Mesenchymal stem cell (in vitro differentiated cells and primary cell): ENCODE measurements at places on chromosomes 6 and 20.

- no peak for DNase-seq
Observed at GRCh38 chr6:37205175-37205996, 35.4 kb downstream of the PIM1 start.

- no peak for DNase-seq
Observed at GRCh38 chr6:85453490-85453889, 3.6 kb downstream of the NT5E start.

DNA sequence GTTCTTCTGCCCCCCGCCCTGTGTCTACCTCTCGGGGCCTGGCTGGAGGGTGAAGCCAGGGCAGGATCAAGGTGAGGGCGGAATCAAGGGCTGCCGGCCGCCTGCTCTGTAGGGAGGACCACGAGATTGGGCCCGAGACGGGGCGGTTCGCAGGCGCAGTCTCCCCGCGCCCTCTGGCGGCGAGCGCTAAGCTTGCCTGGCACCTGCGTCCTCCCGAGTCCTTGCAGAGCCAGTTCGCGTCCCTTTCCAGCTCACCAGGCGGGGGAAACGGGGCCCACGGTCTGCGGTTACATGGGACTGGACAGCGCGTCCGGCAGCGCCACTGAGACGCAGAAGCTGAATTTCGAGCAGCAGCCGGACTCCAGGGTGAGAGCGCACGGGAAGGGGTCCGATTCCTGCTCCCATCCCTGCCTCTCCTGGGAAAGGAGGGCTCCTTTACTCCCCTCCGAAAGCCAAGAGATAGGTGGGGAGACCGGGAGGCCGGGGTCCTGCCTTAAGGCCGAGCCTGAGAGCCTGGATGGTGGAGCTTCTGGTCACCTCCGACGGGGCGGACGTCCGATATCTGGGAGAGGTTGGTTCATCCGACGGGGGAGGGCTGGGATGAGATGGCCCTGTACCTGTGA lies 3.6 kb upstream of the MATN4 start:
- DNase-seq, result peak; percentile 50

- DNase-seq, result no peak
Observed at GRCh38 chr6:5680095-5680494, 326.6 kb downstream of the NRN1 start.

- no peak for DNase-seq
Observed at GRCh38 chr6:36320475-36320874, 16.2 kb downstream of the BNIP5 start.

- no peak for DNase-seq
Observed at GRCh38 chr6:119322034-119322433, 27.5 kb downstream of the MAN1A1 start.

GRCh38 chr6:135913785-135914184 lies 62.3 kb downstream of the PDE7B start:
- no peak for DNase-seq

GRCh38 chr6:37221585-37222124 lies 35.9 kb upstream of the TBC1D22B start:
- no peak for DNase-seq

GRCh38 chr6:137028912-137029311 lies 15.9 kb downstream of the IL20RA start:
- DNase-seq, result no peak

DNA sequence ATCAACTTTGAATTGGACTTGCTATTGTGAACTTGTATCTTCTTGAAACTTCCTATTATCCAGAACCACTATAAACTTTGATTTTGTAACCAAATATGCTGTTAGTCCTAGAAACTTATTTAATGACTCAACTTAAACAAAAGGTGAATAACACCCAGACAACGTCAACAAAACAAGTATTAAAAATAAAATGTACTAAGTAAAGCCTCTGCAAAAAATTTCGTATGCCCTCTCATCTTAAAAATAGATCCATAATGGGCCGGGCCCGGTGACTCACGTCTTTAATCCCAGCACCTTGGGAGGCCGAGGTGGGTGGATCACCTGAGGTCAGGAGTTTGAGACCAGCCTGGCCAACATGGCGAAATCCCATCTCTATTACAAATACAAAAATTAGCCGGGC lies 401.7 kb downstream of the ESR1 start:
- no peak for DNase-seq

DNA sequence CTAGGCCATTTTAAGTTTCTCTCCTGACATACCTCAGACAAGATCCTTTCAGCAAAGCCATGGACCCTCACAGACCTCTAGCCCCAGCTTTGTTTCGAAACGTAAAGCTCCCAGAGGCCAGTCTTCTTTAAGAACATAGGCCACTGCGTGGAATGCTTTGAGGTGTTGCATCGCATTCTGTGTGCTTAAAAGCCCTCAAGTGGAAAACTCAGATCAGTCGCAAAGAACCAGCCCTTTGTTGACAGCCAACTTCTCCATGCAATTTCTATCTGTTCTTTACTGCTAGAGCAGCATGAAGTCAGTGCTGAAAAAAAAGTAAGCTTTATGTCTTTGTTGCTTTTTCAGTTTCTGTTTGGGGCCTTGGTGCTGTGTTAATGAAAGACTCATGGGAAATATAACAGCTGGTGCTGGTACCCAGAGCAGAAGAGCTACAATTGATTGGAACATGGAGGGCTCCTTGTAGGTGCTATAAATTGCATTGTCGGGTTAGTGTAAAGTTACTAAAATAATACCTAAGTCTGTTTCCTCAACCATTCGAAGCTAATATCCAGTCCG lies 142.6 kb downstream of the MAP3K7 start:
- no peak for DNase-seq

- no peak for DNase-seq
Observed at GRCh38 chr6:42380228-42380979, 71.3 kb downstream of the TRERF1 start.

GRCh38 chr6:115908906-115909559 lies 151.7 kb downstream of the FRK start:
- peak; percentile 5 for DNase-seq

GRCh38 chr20:843912-844311 lies 10.4 kb downstream of the FAM110A start:
- DNase-seq, result no peak

- no peak for DNase-seq
Observed at GRCh38 chr6:166760288-166760687, 133.2 kb upstream of the RPS6KA2 start.

DNA sequence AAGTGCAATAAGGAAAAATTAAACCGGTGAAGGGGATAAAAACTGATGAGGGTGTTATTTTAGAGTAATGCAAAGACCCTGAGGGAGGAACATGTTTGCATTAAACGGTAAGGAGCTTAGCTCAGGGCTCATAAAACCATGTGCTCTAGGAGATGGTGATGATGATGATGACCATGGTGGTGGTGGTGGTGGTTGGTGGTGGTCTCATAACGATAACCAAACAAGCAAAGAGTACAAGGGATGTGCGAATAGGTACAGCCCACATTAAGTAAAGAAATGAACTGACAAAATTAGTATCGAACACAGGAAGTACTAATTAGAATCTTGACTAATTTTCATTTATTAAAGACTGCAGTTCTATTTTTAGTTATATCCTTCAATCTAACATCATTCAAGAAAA lies 139.1 kb downstream of the ATXN1 start:
- no peak for DNase-seq

GRCh38 chr6:111427341-111428116 lies 55.5 kb downstream of the REV3L start:
- DNase-seq, result peak; percentile 91

DNA sequence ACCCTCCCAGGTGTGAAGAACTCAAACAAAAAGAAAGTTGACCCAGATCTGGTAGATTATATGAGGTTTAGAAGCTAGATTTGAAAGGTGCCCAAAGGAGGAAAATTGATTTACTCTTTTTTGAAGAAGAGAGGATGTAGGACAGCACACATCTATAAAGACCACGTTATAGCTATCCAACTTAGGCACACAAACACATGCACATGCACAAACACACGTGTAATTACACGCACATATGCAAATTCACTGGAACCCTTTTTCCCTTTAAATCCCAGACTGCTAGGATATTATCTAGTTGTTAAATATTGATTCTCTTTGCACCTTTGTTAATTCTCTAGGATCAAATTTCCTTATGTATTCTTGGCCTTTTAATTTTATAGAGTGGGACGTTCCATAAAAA lies 272.8 kb upstream of the TBX18 start:
- DNase-seq, result no peak

GRCh38 chr20:17902531-17903083 lies 66.0 kb downstream of the SNX5 start:
- no peak for DNase-seq

- no peak for DNase-seq
Observed at GRCh38 chr6:36596356-36596755, 2.2 kb downstream of the SRSF3 start.

- DNase-seq, result no peak
Observed at GRCh38 chr6:163189609-163190008, 224.9 kb upstream of the QKI start.

DNA sequence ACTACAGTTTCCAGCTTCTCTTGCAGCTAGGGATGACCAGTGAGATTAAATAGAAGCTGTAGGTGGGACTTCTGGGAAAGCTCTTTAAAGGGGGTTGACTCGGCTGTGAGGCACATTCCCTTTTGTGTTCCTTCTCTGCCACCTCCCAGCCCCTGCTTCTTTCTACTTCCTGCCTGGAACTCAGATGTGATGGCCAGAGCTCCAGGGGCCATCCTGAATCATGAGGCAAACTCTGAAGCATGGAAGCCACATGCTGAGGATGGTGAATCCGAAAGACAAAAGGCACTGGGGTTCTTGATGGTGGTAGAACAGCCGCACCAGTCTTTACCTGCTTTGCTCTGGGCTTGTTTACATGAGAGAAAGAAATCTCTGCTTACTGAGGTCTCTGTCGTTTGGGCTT lies 9.1 kb downstream of the CEBPB start:
- DNase-seq, result no peak

DNA sequence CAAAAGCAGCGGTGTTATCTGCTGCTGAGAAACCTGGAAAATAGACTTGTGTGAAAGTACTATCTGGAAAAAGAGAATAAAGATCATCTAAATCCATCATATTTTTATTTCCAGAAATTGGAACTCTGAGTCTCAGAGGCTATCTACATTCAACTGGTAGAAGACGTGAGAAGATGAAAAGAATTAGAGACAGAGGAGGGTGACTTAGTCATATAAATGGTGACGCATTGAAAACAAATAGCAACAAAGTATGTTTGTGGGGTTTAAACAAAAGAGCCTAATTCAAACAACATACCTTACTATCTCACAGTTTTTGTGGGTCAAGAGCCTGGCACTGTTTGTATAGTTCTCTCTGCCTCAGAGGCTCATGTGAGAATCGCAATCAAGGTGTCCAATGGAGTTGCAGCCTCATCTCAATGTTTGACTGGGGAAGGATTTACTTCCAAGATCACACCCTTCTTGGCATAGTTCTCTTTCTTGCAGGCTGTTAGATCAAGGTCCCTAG lies 757.1 kb upstream of the SLC35B3 start:
- no peak for DNase-seq

DNA sequence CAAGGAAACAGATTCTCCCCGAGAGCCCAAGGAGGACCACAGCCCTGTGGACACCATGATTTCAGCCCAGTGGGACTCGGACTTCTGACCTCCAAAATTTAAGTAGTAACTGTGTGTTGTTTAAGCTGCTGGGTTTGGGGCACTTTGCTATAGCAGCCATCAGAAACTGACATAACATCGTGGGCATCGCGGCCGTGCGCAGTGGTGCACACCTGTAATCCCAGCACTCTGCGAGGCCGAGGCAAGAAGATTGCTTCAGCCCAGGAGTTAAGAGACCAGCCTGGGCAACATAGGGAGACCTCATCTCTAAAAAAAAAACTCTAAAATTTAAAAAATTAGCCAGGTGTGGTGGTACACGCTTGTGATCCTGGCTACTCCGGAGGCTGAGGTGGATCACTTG lies 175.8 kb downstream of the PREX1 start:
- DNase-seq, result no peak

DNA sequence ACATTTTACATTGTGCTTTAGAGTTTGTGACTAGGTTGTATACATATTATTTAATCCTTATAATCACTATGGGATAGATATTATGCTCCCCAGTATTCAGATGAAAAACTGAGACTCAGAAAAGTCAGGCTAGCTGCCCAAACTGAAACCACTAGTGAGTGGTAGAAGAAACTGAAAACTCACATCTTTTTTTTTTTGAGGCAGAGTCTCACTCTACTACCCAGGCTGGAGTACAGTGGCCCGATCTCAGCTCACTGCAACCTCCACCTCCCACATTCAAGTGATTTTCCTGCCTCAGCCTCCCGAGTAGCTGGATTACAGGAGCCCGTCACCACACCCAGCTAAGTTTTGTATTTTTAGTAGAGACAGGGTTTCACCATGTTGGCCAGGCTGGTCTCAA lies 22.2 kb downstream of the RNF24 start:
- no peak for DNase-seq

- DNase-seq, result peak; percentile 79
Observed at GRCh38 chr6:162099685-162100084, 627.9 kb downstream of the PRKN start.

DNA sequence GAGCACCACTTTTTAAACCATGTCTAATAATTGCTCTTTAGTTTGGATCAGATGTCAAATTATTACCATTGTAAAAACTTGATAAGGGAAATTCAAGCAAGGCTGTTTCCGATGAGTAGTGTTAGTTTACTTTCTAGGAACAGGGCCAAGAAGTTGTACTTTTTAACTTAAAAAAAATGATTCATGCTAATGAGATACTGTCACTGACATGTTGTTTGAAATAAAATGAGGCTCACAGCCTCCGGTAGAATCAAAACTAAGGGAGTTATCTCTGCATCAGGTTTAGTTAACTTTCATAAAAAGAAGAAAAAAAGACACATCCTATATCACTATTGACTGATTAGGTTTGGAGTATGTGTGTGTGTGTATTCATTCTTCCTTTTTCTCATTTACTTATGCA lies 55.2 kb upstream of the SUPT3H start:
- DNase-seq, result peak; percentile 42

DNA sequence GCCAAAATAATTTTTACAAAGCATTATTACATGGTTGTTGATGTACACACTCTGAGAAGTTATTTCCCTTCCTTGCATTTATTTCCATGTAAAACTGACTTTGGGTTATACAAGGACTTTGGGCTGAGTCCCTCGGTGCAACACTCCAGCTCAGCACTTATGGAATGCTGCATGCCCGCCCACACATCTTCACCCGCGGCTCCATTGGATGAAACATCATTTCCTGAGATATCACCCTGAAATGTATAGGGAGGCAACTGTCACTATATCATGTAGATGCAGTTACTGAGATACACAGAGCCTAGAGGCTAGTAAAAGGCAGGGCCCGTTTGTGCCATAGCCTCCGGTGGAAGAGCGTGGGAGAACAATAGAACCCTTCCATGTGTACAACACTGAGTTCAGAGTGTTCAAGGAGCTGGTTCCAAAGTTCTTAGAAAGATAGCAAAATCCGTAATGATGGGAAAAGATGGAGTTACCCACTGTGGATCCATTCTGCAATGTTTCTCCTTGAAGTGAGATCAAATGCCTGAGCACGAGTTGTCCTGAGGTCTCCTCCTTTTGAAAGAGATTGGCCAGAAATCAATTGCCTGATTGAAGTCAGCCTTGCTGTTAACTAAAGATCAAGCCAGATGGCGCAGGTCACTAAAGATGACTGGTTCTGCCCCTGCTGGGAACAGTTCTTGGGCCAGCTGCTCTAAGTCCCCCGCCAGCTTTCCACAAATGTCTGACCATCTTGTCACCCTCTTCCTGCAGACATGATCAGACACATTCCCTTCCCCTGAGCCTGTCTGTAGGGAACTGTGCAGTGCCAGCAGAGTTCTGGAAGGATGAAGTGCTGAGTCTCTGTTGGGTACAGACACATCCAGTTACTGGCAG lies 100.9 kb upstream of the IYD start:
- DNase-seq, result peak; percentile 24

GRCh38 chr20:35611482-35611881 lies 4.1 kb upstream of the SPAG4 start:
- no peak for DNase-seq

- no peak for DNase-seq
Observed at GRCh38 chr6:114377881-114378280, 35.1 kb upstream of the HS3ST5 start.
